NCI-H2081 treated with DMSO at 0.1 percent for 48 hours (cell line): ENCODE measurements at places on chromosomes 13 and 19.

GRCh38 chr13:42484386-42484785 is 89.6 kb upstream of the TNFSF11 start:
- DNase-seq, result no peak

GRCh38 chr13:109867766-109868165 is 81.4 kb upstream of the IRS2 start:
- no peak for DNase-seq

DNA sequence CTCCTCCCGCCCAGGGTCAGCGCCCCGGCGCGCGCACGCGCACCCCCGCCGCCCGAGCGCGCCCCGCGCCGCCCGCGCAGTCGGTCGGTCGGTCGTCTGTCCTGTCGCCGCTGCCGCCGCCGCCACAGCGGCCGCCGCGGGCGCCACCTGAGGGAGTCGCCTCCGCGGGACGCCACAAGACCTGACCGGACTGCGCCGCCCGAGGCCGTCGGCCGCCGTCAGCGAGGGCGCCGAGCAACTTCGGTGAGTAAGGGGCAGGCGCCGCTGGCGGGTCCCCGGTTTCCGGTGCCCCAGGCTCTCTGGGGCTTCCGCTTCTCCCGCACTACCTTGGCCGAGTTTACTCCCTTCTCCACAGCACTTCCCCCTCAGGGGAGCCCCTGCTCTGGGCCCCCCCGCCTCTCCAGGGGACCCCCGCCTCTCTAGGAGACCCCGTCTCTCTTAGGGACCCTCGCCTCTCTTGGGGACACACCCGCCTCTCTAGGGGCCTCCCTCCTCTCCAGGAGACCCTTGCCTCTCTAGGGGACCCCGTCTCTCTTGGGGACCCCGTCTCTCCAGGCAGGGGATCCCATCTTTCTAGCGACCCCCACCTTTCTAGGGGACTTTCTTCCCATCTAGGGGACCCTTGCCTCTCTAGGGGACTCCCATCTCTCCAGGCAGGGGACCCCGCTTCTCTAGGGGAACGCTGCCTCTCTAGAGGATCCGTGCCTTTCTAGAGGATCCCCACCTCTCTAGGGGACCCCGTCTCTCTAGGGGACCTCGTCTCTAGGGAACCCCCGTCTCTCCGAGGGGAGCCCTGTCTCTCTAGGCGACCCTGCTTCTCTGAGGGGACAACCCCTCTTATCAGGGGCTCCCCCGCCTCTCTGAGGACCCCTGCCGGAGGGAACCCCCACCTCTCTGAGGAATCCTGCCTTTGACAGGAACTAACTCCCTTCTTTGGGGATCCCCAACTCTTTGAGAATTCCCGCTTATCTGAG is 19.3 kb upstream of the GATAD2A start:
- no peak for DNase-seq

- DNase-seq, result no peak
Measured at GRCh38 chr19:36526581-36526980, 1.5 kb downstream of the ZNF260 start.

GRCh38 chr19:28405346-28405742 is 807.6 kb downstream of the UQCRFS1 start:
- DNase-seq, result no peak

- no peak for DNase-seq
Measured at GRCh38 chr13:23889615-23890607, 711 bp upstream of the MIPEP start.

- no peak for DNase-seq
Measured at GRCh38 chr19:47323872-47324271, 8.1 kb upstream of the C5AR2 start.

DNA sequence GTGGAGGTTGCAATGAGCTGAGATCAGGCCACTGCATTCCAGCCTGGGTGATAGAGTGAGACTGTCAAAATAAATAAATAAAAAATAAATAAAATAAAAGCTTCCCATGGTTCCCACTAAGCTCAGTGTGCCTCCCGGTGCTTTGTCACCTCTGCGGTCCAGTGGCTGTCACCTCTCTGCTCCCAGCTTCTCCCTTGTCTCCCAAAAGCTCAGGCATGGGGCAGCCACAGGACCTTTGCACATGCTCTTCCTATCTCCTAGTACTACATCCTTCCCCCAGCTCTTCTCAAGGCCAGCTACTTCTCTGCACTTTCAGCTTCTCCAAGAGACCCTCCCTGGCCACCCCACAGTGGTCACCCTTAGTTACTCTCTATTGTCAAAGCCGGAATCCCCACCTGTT is 7.6 kb upstream of the MATK start:
- no peak for DNase-seq

GRCh38 chr13:42814868-42815267 is 33.5 kb downstream of the FAM216B start:
- DNase-seq, result no peak

GRCh38 chr19:2087621-2088100 is 8.5 kb downstream of the MOB3A start:
- DNase-seq, result no peak

DNA sequence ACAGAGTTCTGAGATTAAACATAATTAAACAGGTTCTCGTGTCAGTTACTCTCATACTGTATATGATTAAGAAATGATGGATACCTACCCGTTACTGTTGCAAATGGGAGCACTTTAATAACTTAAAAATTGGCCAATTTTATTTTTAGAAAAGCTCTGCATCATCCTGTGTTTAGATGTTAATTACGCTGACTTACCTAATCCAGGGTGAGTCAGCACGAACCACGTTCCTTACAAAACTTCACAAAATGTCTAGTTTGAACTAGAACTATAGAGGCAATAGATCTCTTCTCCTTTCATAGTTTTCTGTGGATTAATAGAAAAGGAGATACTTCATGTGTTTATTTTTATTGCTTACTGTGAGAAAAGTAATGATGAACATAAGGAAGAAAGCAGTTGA is 363.9 kb downstream of the MYO16 start:
- DNase-seq, result no peak

DNA sequence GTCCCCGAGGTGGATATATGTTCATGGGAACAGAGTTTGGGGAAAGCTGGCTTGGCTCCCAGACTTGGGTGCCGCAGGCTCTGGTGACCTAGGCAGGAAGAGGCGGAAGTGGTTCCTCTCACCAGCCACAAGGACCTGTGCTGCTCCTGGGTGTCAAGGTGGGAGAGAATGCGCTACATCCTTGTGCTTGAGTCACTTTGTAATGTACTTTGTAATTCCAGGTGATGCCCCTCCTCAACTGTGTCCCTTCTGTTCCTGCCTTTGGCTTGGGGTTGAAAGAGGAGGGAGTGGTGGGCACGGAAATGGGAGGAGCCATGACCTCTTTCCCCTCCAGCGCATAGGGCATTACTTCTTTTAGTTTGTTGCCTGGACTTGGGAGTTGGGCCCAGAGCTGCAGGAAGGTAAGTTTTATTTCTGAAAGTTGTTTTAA is 10.9 kb downstream of the GARRE1 start:
- no peak for DNase-seq

DNA sequence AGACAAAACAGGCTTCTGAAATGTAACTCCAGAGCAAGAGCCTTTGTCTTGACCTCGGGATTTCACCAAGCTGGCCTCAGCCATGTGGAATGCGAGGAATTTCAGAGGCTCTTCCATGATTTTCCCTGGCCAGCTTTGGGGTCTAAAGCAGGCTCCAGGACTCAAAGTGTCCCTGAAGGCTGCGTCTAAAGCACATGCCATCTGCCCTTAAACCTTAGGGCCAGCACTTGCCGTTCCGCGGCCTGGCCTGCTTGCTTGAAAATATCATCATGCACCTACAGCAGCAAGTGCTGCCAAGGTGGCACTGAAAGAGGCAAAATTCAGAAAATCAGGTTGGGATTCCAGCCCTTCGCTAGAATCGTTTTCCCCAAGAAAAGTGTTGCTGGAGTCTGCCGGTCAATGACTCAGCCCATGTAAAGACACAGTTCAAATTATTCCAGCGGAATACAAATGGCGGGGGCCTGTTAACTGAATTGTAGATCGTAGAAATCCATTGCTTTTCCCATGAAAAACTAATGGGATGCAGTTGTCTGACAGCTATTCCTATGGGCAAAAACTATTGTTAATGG is 105.7 kb upstream of the RAP2A start:
- no peak for DNase-seq

GRCh38 chr19:42282819-42283187 is 13.8 kb downstream of the CIC start:
- no peak for DNase-seq

- no peak for DNase-seq
Measured at GRCh38 chr19:41367848-41368301, 3.9 kb upstream of the B9D2 start.

DNA sequence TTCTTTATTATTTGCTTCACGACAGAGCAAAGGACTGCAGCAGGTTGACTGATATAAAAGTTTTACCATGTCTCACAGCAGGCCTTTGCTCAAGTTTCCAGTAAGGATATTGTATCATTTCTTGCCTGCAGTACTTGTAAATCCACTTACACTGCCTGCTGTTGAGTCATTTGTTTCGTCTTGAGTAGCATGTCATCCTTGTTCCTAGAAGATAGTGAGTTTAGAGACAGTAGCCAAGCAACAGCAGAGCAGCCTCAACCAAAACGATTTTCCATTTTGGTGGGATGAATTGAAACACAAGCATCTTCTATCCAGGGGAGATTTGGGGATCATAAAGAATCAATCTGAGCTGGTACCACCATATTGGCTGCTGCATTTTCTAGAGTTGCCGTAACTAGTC is 24.0 kb upstream of the ALOX5AP start:
- no peak for DNase-seq

GRCh38 chr13:48817166-48817802 is 158.4 kb upstream of the FNDC3A start:
- no peak for DNase-seq

DNA sequence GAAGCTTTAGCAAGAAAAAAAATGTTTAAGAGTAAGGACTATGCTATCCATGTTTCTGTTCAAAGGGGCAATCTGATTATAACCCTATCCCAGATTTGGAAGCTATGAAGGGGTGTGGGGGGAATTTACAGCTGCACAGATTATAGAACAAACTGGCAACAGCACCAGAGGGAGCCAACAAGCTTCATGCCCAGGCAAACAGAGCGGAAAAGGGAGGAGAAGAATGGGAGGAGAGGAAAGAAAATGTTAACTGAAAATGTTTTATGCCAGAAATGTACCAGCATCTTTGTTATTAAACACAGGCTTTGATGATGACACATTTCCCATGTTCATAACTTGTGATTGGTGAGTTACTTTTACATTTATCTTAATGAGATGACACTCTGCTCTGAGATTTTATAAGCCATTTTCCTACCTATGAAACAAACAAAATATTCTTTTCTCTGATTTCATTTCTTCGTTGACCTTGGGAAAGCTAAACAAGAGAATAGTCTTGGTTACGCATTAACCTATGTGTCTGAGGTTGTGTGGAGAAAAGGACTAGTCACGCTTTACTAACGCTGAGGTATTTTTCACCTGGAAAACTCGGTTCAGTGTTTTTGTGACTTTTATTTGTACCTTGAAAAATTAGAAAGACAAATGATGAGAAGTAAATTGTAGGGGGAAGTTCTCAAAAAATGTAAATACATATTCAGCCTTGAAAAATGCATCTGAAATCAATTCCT is 235.8 kb upstream of the MIR17HG start:
- no peak for DNase-seq

DNA sequence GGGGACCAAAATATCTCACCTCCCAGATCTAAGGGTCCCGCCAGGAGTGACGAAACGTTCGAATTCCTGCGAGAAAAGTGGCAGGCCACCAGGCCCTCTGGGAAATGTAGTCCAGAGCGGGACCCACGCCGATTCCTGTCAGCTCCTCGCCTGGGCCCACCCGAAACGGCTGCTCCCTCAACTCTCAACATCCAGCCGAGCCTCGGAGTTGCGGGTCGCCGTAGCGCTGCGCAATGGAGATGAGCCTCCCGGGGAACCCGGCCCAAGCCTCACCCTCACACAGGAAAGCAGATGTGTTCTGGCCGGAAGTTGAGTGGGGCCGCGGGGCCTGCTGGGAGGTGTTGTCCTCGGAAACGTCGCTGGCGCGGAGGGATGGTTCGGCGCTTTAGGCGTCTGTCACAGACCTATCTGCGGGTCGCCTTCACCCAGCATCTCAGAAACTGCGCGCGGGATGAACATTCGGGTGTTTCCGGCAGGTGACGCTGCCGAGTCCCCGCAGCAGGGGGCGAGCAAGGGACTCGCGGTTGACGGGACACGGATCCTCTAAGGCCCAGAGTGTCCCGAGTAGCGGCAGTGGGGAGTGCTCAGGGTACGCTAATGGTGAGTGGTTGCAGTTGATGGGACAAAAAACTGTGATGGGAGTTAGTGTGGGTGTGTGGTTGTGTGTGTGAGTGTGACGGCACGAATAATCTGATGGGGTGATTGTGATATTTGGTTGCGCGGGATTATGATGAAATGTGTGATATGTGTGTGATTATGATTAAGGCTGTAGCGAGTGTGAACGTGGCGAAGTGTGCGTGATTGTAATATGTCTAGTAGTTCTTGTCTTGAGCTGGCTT is at the start of the genes ZNF568 and ZNF829:
TSS of gene ZNF568 (plus strand) at position 341 of the 839 bp plus-strand sequence. CDS start 6,439 bp downstream, outside the sequence.
TSS of gene ZNF829 (minus strand) at position 300 of the 839 bp plus-strand sequence. CDS start 1,124 bp downstream, outside the sequence.
- DNase-seq, result peak; percentile 44

- DNase-seq, result no peak
Measured at GRCh38 chr13:44523146-44524015, 52.7 kb downstream of the TSC22D1 start.

DNA sequence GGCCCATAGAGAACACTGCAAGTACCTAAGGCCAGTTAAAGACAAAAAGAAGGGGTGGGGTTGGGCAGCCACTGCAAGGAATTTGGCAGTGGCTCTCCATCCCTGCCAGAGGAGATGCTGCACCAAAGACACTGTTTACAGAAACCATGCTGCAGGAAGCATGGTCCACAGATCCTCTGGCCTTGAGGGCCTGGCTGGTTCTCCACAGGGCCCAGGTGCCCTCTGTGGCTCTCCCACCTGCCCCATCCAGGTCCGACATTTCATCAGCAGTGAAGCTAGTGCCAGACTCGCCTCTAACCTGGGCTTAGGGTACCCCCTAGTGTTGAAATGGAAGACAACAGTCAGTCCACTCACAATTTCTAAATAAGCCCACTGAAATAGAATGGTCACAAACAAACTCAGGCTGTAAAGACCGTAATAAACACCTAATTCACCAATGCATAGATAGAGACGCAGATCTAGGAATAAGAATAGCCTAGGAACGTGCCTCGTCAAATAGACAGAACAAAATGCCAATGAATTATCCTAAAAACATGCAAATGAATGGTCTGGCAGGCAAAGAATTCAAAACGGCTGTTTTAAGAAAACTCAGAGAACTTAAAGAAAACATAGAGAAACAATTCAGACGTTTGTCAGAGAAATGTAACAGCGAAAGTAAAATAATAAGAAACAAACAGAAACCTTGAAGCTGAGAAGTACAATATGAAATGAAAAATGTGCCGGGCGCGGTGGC is 23.3 kb downstream of the LYPD4 start:
- DNase-seq, result peak; percentile 42

DNA sequence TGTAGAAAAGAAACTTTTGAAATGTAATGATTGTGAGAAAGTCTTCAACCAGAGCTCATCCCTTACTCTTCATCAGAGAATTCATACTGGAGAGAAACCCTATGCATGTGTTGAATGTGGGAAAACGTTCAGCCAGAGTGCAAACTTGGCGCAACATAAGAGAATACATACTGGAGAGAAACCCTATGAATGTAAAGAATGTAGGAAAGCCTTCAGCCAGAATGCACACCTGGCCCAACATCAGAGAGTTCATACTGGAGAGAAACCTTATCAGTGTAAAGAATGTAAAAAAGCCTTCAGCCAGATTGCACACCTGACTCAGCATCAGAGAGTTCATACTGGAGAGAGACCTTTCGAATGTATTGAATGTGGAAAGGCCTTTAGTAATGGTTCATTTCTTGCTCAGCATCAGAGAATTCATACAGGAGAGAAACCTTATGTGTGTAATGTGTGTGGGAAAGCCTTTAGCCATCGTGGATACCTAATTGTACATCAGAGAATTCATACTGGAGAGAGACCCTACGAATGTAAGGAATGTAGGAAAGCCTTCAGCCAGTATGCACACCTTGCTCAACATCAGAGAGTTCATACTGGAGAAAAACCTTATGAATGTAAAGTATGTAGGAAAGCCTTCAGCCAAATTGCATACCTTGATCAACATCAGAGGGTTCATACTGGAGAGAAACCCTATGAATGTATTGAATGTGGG is 19.3 kb downstream of the ZNF583 start:
- DNase-seq, result no peak
